ENCODE measurements at places on chromosomes 5 and 9.

GRCh38 chr5:155866971-155867370, 460.0 kb upstream of the SGCD start:
- DNase-seq: no peak

DNA sequence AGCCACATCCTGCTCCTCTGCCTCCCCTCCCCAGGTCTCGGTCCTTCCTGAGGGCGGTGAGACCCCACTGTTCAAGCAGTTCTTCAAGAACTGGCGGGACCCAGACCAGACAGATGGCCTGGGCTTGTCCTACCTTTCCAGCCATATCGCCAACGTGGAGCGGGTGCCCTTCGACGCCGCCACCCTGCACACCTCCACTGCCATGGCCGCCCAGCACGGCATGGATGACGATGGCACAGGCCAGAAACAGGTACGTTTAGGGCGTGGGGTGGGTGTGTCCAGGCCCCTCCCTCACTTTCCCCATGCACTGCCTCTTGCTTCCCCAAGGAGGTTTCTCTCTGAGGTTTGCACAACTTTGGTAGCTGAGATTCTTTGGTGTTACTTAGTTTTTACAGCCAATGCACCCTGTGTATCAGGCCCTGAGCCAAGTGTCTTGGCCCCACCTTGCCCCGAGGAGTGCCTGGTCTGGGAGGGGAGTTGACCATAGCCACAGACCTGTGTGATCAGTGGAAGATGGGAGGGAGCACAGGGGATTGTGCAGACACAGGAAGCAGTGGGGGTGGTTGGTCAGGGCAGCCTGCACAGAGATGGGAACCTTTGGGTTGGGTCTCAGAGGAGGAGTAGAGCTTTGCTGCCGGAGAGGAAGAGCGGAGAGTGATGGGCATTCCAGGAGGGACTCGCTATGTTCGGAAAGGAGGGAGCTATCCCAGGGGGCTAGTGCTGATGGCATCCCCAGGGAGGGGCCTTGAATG, 50.8 kb downstream of the GSN start:
- no peak for DNase-seq

GRCh38 chr5:127940854-127941253, 142.7 kb upstream of the SLC12A2 start:
- DNase-seq: no peak

DNA sequence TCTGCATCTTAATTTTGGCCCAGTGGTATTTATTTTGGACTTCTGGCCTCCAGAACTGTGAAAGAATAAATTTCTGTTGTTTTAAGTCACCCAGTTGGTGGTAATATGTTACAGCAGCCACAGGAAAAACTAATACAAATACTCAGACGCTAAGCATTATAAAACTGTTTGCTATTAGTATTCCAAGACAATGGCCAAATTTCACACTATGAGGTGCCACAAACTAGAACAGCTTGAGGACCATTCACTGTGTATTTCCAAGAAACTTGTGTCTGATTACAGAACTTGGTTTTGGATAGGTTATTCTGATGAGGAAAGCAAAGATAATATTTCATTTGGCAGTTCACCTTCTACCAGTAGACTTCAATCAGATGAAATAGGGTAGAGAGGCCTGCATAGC, 16.3 kb upstream of the ISOC1 start:
- DNase-seq: no peak

- peak; percentile 85 for DNase-seq
These were observed 463.5 kb upstream of the RGMB start for GRCh38 chr5:98309785-98310598.

DNA sequence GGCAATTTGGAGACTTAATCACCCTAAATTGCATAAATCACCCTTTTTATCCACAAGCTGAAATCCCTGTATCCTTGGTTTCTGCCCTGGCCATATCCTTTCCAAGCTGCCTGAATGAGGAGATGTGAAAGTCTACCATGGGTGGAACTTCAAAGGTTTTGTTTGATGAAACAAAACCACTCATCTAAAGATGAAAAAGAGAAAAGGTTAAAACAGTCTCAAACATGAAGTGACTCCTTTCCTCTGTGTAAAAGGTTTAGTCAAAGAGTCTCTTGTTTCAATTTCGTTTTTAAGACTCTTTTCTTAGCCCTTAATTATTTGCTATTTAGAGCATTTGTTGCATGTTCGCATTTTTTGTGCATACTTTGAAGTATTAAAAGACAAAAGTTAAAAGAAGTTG, 11.2 kb downstream of the SLC45A2 start:
- DNase-seq: no peak

- DNase-seq: no peak
These were observed 270.7 kb upstream of the WWC1 start for GRCh38 chr5:168020542-168021294.

DNA sequence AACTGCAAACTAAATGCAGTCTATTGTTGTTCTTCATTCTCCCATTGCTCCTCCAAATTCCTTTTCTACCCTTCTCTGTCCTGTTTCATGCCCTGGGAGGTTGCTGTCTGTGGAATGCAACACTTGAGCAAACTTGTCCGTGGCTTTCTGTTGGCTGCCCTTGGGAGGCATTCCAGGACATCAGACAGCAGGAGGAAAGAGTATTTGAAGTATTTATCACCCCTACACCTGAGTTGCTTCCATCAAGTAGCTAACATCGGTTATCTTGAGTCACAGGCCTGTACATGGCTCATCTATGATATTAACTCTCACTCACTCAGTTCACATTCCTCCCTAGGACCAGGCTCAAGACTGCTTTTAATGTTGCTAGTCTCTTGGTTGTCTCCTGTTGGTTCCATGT, 803.4 kb upstream of the CDH6 start:
- no peak for DNase-seq

DNA sequence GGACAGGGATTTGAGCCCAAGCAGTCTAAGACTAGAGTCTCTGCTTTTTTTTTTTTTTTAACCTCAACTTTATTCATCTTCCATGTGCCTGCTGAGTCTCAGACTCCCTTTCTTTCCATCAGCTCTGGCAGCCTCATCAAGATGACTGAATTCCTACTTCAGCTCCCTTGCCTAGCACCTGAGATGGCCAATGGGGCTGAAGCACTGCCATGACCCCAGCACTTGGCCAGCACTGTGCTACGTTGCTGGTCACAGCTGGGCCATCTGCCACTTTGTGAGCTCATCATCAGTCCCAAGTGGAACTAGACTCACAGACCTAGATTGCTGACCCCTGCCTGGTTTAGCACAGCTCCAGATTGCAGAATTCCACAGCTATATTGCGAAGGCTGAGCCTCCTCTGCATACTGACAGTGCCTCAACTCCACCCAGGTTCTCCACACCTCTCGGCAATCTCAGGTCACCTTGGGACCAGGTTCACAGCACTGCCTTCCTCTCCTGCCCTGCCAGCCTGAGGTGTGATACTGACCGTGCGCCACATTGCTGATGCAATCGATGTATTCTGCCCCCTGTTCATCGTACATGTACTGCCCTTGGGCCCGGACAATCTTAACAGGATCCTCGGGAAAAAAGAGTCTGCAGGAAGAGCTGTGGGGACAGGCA, 1.6 kb downstream of the PHYKPL start:
- no peak for DNase-seq

- DNase-seq: no peak
These were observed 6.7 kb downstream of the CCDC187 start for GRCh38 chr9:136297016-136297691.
